ENCODE measurements at places on chromosomes 2 and 18.
A peak's percentile ranks its signal among the peaks of the same experiment; 100 is the strongest.

- DNase-seq, result peak; percentile 71
Measured at GRCh38 chr2:217494557-217494956, 508.2 kb downstream of the TNS1 start.

GRCh38 chr2:64537991-64538390 lies 13.9 kb downstream of the AFTPH start:
- DNase-seq, result no peak

DNA sequence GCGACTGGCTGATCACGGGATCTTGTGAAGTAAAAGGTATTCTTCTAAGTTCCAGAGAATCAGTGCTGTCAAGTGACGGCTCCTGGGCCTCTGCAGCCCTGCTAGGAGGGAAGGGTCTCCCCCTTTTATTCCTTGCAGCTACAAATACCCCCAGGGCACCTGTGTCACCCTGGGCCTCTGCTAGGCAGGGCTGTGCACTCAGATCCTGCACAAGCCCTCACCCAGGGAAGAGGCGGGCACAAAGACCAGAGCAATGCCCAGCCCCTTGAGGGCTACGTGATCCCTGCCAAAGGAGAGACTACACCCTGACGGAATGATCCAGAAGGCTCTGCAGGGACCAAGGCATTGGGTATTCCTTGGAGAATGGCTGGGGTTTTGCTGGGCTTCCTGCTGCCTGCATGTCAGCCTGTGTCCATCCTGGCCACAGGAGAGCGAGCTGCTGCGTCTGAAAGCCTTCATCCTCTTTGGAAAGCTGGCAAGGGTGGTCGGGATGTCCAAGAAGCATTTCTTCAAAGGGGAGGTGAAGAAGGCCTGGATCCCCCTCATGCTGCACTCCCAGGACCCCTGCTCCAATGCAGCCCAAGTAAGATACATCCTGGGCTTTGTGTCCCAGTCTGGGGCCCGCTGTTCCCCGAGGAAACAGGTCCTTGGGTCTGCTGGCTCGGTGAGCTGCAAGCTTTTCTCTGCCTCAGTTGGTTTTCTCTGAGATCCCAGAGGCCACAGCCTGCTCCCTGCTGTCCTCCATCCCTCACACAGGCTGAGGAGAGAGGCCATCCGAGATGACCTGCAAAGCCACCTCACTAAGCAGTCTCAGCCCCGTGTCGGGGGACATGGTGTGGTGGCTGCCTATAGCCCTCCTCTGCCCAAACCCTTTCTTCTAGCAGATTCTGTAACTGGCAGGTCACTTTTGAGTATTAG lies 24.9 kb downstream of the HJURP start:
- DNase-seq, result no peak

- no peak for DNase-seq
Measured at GRCh38 chr18:6938003-6938402, 179.6 kb downstream of the LAMA1 start.

GRCh38 chr2:121483846-121484245 lies 46.8 kb upstream of the RNU4ATAC start:
- DNase-seq, result peak; percentile 27
